Stimulated activated CD4-positive, alpha-beta T cell treated with anti-CD3 and anti-CD28 coated beads, TNF-alpha, amount 100 ng/mL, for 24 hours (primary cell): ENCODE measurements at places on chromosomes 5 and 9.

- no peak for DNase-seq
These were observed 12.4 kb downstream of the DOCK2 start for GRCh38 chr5:169649486-169649885.

GRCh38 chr5:41600731-41601130, 90.3 kb upstream of the PLCXD3 start:
- no peak for DNase-seq

DNA sequence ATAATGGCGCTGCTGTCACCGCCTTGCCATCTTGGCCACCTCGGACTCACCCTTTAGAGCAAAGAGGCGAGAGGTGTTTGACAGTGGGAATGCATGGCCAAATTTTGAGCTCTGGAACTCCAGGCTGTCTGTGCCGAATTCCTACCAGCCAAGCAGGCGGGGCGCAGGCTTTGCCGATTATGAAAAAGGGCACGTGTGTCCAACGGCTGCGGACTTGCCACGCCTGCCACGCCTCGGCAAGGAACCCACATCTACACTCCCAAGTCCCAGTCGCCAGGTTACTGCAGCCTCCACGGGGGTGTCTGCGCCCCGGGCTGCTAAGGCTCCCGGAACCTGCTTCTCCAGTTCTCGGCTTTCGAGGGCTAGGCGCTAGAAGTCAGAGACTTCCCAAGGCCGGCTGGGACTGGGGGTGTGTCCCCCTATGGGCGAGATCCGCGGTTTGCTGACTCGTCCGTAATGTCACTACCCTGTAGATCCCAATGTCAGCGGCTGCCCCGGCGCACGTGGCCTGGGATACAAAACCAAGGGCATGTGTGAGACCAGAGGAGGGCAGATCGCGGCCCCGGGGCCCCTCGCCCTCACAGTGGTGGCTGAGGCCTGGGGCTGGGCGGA, 2.8 kb downstream of the NPR3 start:
- DNase-seq = no peak

- DNase-seq = no peak
These were observed 4.4 kb downstream of the GPR107 start for GRCh38 chr9:130058154-130058553.

DNA sequence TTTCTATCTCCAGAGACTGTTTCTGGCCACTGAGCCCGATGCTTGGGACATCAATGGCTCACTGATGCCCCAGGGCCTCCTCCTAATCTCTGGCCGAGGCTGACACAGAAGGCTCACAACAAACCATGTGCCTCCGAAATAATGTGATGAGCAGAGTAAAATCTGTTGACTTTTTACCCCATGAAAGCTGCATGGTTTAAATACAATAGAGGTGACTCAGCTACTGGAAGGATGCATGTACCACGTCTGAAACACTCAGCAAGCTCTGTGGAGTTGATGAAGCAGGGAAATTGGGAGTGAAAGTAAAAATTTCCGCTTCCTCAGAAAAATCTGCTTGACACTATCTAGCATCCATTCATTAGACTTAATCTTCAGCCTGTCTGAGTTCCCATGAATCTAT, 111.1 kb upstream of the EQTN start:
- DNase-seq = no peak

GRCh38 chr5:31066655-31067328, 126.7 kb upstream of the CDH6 start:
- DNase-seq = no peak

DNA sequence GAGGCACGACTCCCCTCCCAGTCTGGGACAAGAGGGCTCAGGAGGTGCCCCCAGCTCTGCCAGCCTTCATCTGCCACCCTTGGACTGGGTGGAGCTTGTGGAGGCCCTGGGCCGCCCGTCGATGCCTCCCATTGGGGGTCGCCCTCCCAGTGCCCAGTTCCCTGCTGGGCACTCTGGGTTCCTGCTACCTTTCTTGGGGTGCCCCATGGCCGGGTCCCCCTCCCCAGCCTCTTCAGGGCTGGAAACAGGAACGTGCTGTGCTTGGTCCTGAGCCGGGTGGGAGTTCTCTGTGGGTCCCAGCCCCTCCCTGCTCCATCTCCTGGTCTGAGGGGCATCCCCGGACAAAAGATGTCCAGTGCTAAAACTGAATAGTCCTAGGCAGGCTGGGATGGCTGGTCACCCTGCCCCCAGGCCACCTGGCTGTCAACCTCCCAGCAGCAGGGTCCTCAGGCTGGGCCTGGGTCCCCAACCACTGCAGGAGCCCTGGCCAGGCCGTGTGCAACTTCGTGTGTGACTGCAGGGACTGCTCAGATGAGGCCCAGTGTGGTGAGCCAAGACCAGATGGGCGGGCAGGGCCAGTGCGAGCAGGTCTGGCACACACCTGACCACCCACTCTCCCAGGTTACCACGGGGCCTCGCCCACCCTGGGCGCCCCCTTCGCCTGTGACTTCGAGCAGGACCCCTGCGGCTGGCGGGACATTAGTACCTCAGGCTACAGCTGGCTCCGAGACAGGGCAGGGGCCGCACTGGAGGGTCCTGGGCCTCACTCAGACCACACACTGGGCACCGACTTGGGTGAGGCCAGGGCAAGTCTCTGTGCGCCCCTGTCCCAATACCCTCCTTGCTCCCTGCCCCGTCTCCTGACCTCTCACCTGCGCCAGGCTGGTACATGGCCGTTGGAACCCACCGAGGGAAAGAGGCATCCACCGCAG, 784 bp downstream of the MAMDC4 start:
- DNase-seq = no peak

GRCh38 chr9:133700819-133701320, 37.3 kb downstream of the SARDH start:
- no peak for DNase-seq
